ENCODE measurements at places on chromosomes 3 and 15.

GRCh38 chr3:180059356-180059755, 22.6 kb upstream of the PEX5L start:
- peak; percentile 63 for DNase-seq

DNA sequence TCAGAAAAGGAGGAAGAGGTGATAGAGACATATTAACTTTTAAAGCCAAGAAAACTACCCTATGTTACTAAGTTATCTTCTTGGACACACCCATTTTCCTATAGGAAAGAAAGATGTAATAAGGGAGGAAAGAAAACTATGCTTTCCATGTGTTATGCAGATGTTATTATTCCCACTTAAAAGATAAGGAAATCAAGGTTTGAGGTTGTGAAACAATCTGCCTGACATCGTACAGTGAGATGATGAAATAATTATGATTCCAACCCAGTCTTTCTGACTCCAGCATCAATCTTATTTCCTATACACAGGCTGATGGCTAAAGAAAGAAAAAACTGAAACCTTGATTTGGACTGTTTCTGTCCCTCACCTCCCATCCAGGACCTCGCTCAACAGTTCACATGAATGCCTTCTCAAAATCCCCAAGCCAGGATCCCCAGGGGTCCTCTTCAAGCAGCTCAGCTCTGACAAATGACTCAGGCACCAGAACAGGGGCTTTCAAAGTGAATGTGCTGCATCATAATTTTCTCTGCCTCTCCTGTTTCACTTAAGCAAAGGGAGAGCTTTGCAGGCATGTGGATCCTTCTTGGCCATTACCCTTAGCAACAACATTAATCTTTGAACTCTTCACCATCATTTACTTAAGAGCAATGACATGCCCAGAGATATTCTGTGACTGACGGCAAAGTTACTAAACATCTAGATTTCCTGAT, 12.4 kb upstream of the EID1 start:
- DNase-seq: peak; percentile 48

DNA sequence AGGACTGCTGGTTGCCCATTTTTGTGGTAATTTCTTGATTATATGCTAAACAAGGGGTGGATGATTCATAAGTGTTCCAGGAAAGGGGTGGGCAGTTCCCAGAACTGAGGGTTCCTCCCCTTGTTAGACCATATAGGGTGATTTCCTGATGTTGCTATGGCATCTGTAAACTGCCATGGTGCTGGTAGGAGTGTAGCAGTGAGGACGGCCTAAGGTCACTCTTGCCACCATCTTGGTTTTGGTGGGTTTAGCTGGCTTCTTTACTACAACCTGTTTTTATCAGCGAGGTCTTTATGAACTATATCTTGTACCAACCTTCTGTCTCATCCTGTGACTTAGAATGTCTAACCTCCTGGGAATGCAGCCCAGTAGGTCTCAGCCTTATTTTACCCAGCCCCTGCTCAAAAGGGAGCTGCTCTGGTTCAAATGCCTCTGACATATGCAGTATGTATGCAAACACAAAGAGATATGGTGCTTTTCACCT, 46.2 kb downstream of the C3orf38 start:
- DNase-seq: no peak

DNA sequence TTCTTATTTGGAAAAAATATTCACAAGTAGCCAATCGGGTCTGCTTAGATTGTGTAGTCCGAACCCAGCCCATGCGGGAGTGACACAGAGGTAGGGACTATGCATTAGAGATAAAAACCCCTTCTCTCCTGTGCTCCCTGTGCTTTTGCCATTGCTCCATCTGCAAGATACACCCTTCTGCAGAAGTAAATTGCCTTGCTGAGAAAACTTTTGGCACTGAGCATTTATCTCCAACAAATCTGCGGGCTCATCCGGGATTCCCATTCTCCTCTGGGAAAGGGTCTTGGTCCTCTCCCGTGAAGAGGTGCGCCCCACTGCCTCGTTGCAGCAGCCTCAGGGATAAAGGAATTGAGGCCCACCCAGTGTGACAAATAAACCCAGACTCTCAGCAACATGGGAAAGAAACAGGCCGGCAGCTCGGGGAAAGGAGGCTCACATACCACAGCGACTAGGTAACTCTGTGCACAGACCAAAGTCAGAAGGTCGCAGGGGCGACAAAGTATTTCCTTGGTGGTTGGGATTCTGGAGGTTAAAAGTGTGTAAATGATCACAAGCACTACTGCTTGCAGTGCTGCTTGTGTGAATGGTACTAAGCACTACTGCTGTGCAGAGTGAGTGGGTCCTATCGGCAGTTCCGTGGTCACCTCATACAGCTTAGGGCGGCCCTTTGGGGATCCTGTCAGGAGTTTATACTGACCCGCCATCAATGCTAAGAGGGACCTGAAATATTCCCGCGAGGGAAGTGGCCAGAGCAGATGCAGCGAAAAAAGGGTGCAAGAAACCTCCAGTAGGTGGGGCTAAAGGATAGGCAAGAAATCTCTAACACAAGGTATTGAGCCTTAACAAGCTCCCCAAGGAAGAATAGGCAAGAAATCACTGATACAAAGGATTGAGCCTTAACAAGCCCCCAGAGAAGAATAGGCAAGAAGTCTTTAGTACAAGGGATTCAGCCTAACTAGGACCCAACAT, 54.3 kb downstream of the GSK3B start:
- DNase-seq: no peak

- no peak for DNase-seq
These were observed 162.1 kb downstream of the C3orf38 start for GRCh38 chr3:88311826-88312225.

DNA sequence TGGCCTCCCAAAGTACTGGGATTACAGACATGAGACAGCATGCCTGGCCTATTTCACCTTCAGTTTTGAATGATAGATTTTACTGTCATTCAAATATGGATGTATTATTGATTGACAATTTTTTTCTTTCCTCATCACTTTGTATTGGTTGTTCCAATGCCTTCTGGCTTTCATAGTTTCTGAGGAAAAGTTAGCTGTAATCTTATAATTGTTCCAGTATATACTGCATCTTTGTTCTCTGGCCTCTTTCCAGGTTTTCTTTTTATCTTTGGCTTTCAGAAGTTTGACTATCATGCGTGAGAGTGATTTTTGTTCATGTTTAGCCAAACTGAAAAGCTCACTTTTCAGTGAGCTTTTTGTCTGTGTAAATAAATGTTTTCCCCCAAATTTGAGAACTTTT, 157.1 kb downstream of the RSRC1 start:
- no peak for DNase-seq

- no peak for DNase-seq
These were observed 21.9 kb downstream of the TPRA1 start for GRCh38 chr3:127568586-127568985.

DNA sequence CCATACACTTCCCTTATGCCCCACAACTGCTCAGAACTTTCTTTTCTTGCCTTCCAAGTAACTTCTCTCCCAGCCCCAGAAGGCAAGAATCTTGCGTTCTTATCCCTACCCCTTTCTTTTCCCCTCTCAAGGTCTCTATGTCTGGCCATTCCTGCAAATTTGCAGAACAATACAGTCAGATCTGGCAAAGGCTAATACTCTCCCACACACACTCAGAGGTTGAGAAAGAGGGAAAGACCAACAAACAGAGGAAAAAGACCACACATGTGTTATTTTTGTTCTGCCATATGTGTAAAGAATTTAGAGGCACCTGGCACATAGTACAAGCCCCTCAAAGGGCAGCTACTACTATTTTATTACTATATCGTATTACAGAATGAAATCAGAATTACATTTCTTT, 25.7 kb downstream of the GJD2 start:
- DNase-seq: no peak

DNA sequence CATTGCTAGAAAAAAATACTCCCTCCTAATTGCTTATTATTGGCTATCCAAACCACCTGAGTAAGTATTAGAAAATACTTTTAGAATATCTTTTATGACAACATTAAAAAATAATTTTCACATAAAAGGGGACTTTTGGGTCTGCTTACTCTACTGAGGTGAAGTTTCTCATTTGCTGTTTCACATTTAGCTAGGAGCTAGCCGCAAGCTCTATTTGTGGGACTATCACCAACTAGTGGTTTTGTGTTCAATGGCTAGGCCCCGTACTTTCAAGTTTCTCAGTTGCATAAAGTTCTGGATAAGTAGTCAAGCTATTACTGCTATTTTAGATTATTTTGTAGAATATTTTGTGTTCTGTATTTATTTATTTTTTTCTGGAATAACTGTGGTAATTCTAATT, 244.2 kb upstream of the SLITRK3 start:
- DNase-seq: no peak

All from HFFc6 (cell line).